ENCODE measurements at places on chromosomes 12 and 14.

DNA sequence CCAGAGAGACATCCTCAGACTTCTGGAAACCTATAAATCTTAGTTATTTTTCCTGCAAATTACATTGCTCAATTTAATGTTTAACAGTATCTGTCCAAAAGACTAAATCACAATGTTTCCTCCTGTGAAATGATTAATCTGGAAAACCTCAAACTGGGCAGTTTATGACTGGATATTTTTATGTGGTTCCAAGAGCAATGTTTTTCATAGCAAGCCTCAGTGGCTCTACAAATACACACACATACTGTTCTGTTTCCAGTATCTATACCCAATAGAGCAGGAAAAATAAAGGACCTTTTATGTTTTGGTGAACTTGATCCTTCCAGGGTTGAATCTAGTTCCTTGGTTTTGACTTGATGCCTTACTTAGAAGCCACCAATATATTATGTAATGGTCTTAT is 9.2 kb downstream of the NID2 start:
- no peak for DNase-seq

- no peak for DNase-seq
These were observed 119.9 kb downstream of the CACNA1C start for GRCh38 chr12:2172491-2173214.

DNA sequence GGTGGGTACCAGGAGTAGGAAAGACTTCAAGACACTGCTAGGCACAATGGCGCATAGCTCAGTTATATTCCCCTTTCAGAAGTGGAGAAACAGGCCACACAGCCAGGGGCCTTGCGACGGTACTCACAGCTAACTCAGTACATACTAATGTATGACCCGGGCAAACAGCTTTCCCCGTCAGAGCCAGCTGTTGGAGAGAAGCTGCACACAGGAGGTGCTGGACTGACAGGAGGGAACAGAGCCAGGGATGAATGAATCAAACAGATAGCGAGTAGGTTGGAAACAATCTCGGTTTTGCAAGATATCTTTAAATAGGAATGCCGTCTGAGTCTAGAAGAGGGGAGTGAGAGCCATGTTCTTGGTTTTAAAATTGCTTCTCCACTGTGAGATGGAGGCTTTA is 45.5 kb downstream of the PRIMA1 start:
- no peak for DNase-seq

GRCh38 chr12:113766131-113766878 is 199.8 kb downstream of the RBM19 start:
- DNase-seq = no peak

DNA sequence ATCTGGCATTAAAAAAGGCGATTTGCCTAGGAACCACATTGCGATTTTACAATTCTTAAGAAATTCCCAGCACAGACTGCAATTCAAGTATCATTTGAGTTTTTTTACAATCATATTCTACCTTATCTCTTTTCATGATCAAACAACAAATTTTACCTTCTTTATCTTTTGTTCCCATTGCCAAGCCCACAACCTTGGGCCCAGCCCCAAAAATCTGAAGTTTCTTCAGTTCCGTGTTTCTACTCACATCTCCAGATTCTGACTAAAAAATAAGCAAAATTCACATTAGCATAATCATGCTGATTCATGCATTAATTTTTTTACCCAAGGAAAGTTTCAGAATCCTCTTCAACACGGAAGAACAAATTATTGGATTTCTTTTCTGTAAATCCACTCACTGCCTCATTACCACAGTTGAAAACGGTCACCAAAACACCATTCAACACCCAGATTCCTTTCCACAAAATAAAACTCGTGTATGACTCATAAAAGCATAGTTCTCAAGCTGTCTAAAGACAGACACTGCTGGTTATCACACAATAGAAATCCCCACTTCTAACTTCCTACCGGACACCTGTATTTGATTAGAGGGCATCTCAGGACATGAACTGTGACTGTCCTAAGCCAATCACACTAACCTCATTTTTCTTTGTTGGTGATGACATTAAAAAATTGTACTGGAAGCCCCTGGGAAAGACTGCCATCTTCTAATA is 32.7 kb downstream of the KDM5A start:
- DNase-seq = no peak

DNA sequence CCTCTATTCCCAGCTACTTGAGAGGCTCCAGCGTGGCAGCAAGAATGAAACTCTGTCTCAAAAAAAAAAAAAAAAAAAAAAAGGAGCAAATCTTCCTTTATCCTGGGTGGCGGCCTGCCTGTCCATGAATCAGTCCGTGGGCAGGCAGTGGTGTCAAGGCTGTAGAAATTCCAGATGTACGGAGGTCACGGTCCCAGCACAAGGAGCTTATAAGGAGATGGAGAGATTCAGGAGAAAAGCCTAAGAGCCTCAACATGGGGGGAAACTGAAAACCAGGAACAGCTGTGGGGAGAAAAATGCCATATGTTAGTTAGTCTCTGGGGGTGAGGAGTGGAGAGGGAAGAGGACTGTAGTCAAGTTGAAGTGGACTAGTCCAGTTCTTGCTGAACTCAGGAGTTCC is 130.5 kb upstream of the CRY1 start:
- DNase-seq = no peak
